ENCODE measurements at places on chromosomes 6 and 20.

GRCh38 chr20:47676912-47677634 lies 108.2 kb downstream of the SULF2 start:
- DNase-seq: no peak

DNA sequence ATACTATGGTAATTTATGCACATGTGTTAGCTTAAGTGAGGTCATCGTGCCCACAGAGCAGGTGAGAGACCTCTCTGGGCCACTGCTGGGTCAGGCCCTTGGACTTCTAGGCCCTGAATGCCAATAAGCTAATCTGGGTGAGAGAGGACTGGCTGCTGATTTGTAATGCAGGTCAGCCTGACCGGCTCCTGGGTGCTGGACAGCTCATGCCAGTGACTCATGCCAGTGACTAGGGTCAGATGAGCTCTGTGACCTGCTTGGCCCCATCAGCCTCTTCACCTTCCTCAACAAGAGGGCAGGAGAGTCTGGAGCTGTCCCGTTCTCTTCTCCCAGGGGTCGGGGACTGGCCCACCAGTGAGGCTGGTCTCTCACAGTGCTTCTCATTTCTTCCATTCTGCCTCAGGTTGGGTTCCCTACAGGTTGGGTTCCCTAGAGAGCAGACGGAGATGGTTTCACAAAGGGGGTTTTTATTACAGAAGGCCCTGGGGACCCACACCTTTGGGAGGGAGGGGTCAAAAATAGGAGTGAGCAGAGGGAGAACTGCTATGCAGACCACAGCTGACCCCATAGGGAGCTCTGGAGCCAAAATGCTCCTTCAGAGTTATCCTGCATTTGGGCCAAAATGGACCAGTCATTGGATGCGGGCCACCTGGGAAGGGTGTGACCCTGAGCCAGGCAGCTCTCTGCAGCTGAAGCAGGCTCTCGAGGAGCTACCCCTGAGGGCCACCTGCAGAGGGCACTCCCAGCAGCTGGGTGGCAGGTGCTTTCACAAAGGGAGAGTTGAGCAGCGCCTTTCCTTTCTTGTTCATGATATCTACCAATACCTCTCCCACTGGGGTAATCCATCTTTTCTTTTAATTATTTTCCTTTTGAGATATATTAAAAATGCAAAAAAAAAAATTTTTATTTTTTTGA lies 2.2 kb upstream of the OXT start:
- DNase-seq: no peak

DNA sequence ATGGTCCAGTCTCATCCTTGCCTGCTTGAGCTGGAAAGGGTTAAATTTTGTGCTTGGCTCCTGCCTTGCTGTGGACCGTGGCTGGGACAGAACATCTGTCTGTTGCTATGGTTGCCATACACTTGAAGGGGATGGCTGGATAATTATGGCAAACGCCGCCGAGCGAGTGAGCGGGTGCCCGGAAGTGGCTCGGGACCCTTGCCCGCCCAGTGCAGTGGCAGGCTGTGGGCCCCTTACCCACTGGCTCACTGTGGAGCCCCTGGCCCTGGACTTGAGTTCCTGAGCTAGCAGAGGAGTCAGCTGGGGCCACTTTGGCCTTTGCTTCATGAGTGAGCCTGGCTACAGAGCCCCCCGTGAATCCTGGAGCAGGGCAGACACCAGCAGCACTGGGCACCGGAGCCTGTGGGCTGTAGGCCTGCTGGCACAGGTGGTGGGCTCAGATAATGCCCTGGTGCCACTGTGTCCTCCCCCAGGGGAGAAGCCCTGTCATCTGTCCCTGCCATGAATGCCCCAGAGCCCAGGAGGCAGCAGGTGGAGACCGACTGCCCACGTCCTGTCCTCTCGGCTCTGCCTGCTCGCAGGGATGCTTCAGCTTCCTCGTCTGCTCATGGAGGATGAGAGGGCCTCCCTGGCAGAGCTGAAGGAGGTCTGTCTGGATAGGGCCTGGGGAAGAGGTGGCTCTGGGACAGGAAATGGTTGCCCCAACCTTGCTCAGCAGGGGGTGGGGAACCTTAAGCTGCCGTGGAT lies 25.5 kb upstream of the NOL4L start:
- DNase-seq: no peak

DNA sequence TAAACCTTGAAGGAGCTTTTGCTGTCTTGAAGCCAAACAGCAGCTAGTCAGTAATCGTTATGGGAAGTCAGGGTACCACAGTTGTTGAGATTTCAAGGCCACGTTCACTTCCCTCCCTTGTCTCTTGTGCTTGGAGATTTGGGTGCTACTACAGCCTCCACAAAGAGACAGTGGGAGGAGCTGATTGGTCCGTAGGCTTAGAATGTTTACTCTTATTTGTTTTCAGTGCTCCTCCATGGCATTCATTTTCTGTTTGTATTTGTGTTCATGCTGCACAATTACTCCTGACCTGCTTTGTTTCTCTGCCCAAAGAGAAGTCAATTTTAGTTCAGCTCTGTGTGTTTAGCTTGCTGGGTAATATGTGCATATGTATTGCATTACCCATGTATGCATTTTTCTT lies 147.7 kb downstream of the PRL start:
- DNase-seq: no peak

DNA sequence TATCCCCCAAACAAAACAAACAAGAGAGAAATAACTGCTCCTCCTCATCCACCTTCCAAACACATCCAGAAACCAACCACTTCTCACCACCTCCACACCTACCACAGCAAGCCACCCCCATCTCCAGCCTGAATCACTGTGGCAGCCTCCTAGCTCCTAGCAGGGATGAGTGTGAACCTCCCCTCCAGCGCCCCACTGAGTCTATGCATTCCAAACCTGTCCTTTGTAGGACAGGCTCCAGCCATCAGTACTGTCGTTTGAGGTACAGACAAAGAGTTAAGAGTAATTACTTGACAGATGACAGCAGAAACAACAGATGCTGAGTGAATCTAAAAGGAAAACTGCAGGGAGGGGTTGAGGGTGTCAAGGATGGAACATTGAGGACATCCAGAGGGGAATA lies 2.4 kb downstream of the METTL24 start:
- DNase-seq: no peak

DNA sequence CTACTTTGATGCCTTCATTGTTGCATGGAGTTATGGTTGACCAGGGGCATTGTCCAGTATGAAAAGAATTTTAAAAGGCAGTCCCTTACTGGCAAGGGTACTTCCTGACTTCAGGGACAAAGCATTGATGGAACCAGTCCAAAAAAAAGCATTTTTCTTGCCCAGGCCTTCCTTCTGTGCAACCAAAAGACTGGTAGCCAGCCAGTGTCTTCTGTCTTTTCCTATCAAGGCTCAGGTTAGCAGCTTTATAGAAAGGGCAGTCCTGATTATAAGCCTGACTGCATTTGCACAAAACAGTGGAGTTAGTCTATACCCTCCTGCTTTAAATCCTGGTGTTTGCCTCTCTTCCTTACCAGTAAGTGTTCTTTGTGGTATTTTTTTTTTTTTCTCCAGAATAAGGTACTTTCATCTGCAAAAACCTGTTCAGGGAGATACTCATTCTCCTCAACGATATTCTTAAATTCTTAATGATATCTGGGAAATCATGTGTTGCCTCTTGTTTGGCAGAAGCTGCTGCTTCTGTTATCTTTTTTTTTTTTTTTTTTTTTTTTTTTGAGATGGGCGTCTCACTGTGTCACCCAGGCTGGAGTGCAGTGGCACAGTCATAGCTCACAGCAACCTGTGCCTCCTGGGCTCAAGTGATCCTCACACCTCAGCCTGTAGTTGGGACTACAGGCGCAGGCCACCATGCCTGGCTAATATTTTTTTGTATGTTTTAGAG lies 33.9 kb downstream of the SCAF8 start:
- DNase-seq: no peak

- DNase-seq: no peak
Measured at GRCh38 chr20:3194617-3195280, 9.7 kb downstream of the DDRGK1 start.

DNA sequence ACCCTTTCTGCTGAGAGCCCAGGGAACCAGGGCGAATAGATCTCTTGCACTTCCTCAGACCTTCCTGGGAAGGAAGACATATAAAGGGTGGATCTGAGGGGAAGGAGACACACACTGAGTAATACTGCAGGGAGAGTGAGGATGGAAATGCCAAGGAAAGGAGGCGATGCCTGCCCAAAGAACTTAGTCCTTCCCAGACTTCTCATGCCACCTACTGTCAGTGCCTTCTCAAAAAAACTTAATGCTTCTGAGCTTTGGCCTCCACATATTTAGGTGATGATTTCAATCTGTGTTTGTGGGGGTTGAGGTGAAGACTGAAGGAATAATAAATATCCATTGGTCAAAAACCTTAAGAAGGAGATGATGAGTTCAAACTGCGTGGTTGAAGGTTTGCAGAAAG lies 9.7 kb downstream of the BTN3A1 start:
- peak; percentile 12 for DNase-seq

DNA sequence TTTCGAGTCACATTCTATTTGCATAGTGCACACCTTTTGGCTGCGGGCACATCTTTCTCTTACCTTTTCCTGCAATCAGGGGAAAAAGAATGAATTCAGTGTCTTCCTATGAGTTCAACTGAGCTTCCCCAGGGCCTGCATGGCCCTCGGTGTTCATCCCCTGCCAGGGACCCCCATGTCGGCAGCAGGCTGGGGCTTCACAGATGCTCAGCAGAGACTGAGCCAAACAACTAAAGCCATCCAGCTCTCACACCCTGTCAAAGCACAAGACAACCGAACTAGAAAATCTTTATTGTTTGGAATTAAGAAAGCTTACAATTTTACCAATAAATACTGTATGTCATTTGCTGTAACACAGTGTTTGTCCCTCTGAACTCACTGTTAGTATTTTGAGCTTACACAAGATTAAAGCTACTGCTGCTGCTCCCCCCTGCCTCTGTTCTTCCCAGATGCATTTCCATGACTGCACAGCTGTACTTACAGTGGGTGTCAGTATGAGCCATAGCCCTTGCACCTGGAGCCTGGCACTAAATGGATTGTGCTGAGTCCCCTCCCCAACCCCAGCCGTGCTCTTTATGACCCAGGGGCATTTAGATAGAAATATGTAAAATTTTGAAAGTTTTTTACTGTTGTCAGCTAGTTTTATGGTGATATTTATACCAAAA lies 205.8 kb downstream of the TMEM242 start:
- DNase-seq: no peak

DNA sequence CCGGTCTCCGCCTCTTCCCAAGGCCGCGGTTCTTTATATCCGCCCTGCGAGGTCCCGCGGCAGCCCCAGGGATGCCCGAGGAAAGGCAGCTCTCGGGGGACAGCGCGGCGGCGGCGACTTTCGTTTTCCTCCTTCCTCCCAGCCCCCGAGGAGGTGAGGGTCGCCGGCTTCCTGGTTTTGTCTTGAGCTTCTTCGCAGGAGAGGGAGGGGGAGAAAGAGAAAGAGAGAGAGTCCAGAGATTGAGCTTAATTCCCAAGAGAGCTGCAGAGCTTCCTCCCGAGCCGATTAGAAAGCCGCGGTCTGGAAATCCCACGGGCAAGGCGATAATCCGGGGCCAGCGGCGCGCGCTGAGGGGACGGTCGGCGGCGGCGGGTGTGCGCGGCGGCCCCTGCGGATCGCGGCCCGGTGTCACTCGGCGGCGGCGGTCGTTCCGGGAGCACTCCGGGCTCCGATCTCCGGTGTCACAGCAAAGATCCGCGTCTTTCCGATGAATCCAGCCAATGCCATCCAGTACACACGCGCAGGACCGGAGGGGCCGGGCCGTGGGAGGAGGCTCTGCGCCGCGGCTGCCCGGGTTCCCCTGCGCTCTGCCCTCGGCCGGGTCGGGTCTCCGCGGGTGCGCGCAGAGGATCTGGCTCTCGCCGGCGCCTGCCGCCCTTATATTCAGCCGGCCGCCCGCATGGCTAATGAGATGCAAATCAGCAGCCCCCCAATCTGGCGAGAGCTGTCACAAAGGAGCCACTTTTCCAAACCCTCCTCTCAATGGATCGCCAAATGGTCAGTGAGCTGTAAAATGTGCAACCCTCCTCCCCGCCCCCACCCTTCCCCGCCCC lies at the start of gene DLL1:
Gene DLL1 (minus strand): TSS at position 783 of the 833 bp plus-strand sequence. CDS start 939 bp downstream, outside the sequence.
- DNase-seq: peak; percentile 53
